Stimulated activated CD8-positive, alpha-beta memory T cell treated with anti-CD3 and anti-CD28 coated beads, Interleukin-2, amount 100 ng/mL, for 48 hours (primary cell): ENCODE measurements at places on chromosomes 6 and 20.

DNA sequence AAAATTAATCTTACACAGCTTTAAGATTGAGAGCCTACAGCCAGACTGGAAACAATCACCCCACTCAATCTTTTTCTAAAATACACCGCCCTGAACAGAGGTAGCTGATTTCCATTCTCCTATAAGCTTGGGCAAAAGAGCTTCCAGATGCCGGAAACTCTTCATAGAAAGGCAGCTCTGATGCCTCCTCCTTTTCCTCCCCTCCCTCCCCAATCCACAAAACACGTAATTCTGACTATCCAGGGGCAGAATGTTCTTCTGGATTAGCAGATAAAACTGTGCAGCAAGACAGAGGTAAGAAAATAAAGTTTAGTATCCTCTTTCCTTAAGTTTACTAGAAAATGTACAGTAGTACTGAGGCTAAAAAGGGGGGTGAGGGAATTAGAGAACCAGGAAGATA, 15.8 kb downstream of the ADNP start:
- DNase-seq, result no peak

- DNase-seq, result no peak
Observed at GRCh38 chr20:54078296-54078984, 8.0 kb upstream of the BCAS1 start.

- DNase-seq, result no peak
Observed at GRCh38 chr6:89974834-89975233, 80.6 kb downstream of the GJA10 start.

GRCh38 chr20:1474817-1475603, 8.4 kb upstream of the NSFL1C start:
- no peak for DNase-seq

DNA sequence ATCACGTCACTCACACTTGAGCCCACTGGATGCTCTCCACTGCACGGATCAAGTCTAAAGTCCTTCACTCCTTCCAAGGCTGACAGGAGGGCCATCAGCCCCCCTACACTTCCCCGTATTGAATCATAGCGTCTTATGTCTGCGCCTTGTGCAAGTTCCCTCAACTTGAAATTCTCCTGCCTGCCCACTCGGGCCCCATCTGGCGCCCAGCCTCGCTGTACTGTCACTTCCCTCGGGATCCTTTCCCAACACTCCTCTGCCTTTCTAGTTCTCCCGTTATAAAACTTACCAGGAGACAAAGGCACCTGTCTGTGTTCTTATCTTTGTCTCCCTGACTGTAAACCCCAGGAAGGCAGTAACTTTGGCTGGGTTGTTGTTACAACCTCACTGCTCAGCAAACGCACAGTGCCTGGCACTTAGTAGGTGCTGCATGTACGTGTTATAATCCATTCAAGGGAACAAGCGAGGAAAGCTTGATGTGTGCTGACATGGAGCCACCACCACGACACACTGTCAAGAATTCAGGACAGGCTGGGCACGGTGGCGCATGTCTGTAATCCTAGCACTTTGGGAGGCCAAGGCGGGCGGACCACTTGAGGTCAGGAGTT, 33.8 kb upstream of the ZFAND3 start:
- no peak for DNase-seq

GRCh38 chr20:10603378-10603777, 70.4 kb downstream of the JAG1 start:
- DNase-seq, result no peak

- DNase-seq, result no peak
Observed at GRCh38 chr6:3449750-3450305, 7.0 kb downstream of the SLC22A23 start.

DNA sequence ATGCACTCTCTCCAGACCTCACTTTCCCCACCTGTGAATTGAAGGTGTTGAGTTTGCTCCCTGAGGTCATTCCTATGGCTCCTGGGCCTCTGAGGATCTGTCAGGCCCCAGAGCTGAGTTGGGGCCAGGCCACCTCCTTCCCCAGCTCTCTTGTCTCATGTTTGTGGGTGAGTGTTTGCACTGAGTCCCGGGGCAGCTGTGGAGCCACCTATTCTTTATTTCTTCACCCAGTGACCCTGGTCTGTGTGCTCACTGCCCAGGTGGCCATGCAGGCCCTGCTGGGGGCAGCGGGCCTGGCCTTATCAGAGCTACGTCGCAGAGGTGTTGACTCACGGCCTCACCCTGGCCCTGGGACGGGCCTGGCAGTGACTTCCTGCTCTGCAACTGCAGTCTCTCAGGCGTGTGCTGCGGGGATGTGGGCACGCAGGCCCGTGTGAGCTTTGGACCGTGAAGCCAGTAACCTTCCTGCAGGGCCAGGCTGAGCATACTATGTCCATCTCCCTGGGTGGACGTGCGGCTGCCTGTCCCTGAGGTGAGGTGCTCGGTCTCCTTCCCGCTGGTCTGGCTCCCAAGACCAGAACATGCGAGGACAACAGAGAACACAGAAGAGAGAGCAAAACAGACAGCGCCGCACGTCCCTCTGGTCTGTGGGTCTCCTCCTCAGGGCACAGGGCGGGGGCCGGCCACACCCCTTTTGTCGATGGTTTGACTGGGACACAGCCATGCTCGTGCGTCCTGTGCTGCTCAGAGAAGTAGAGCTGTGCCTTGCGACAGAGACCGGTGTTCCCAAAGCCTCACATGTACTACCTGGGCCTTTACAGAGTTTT, 12.1 kb downstream of the TMEM181 start:
- no peak for DNase-seq

- DNase-seq, result no peak
Observed at GRCh38 chr6:109238396-109238795, 143.1 kb downstream of the CEP57L1 start.

DNA sequence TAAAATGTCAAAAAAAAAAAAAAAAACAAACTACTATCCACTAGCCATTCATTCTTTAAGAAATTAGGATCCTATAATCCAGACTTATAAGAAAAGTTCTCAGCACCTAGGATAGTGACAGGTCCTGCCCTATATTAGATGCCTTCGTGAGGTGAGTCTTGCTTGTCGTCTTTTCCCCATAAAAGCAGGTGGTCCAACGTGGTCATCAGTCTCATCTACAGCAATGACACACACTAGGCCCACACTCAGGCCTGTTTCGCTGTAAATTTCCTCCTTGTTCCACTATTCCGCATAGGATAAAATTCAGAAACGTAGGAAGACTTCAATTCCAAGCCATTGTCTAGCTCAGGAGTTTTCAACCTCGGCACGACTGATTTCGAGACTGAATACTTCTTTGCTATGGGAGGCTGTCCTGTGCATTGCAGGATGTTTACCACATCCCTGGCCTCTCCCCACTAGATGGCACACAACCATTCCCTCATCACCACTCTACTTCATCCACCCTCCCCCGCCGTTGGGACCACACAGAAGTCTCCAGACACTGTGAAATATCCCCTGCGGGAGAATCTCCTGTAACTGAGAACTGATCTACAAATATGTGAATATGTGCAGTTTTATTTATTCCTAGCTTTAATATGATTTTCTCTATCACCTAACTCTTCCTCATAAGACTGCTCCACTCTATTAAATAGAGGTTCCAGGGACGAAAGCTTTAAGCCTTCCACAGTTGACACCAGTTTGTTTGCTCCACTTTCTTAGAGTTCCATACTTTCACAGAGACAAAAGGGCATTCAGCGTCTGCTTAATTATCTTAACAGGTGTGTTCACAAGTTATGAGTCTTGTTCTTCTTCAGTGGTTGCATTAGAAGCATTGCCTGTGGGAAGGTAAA, 346.3 kb downstream of the BMP2 start:
- DNase-seq, result no peak

DNA sequence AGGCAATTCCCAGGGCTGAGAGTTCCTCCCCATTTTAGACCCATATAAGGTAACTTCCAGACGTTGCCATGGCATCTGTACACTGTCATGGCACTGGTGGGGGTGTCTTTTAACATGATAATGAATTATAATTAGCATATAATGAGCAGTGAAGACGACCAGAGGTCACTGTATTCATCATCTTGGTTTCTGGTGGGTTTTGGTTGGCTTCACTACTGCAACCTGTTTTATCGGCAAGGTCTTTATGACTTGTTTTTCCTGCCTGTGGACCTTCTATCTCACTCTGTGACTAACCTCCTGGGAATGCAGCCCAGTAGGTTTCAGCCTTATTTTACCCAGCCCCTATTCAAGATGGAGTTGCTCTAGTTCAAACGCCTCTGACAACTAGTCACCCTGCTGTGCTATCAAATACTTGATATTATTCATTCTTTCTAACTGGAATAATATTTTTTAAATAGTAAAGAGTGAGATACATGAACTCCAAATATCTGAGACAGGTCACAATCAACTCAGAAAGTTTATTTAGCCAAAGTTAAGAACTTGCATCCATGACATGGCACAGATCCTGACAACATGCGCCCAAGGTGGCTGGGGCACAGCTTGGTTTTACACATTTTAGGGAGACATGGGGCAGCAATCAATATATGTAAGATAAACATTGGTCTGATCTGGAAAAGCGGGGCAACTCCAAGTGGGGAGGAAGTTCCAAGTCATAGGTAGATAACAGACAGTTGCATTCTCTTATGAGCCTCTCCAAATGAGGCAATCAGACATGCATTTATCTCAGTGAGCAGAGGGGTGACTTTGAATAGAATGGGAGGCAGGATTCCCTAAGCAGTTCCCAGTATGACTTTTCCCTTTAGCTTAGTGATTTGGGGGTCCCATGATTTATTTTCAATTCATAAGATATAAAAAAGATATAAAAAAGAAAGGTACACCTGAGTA, 1.2 kb upstream of the UFL1 start:
- DNase-seq, result no peak

GRCh38 chr20:36441416-36441815, 99.9 kb upstream of the MYL9 start:
- no peak for DNase-seq

GRCh38 chr6:88119769-88120168, 46.4 kb downstream of the CNR1 start:
- DNase-seq, result no peak

DNA sequence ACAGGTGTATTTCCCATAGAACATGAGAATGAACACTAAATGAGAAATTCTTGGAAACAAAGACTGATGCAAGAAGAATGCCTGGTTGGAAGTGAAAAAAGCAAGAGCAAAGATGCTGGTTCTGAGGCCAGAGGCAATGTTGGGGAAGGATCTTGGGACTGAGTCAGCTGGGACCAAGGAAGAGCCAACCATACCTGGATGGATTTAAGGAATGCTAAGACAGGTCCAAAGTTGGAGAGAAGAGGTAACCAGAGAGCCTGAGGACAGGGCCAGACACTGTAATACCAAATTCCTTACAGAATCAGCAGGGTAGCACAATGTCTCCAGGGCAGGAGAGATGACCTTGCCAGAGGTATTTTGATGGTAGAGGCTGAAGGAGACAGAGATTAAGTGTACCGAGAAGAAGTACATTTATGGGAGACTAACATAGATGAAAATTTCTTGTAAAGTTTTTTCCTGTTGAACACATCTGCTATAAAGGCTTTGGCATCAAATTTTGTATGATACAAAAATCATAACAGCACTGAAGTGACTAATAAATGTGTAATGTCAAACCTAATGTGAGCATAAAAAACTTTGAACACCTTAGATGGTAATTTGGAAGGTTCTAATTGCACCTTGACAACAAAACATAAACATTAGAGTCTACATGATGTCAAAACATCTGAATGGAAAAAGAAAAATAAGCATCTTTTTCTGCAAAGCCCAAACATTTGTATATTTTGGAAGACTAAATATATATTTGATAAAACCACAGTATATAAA, 221.7 kb upstream of the MARCKS start:
- no peak for DNase-seq

DNA sequence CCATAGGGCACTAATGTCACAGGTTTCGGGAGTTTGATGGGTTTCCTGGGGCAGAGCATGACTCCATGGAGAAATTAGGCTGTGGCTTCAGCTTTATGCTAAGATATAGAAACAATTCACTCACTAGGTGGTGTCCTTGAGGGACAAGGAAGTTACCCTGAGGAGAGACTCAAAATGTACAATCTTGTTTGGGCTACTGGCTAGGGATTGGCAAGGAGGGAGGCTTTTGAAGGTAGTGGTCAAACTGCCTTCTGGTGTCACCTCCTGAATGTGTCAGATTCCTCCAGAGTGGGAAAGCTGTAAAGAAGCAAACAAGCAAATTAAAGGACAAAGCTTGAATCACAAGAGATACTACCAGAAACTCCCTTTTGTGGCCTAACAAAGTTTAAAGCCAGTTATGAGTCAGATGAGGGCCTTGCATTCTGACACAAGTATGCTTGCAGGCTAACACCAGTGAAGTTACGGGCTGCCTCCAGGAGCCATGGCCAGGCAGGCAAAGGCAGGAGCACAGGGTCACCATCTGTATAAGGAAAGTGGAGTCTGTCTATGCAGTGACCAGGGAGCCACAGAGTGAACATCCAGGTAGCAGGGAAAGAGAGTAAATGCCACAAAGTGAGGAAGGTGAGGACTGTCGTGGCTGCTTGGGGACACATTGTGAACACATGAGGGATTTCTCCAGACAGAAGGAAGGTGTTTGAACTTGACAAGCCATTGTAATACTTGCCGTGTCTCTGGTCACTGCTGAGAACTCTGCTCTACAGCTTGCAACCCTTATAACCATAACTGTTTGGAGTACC, 107.7 kb upstream of the DTNBP1 start:
- DNase-seq, result no peak

- no peak for DNase-seq
Observed at GRCh38 chr6:87724983-87725811, 23.2 kb upstream of the AKIRIN2 start.

GRCh38 chr6:92196325-92196724, 1223.0 kb downstream of the EPHA7 start:
- no peak for DNase-seq

DNA sequence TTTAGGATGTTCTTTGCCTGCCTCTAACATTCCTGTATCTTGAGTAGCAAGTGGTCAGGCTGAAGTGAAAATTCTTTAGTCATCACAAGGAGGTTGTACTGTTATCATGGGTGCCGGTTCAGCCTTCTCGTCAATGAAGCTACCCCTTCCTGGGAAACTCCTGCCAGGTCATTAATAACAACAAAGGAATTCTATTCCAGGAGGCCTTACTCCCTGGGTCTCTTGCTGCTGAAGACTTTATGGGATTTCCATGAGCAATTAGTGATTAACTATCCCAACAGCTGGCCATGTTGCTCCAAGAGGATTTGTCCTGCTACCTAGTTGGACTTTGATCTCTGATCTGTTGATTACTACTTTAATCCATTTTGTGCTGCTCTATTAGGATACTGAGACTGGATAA, 62.7 kb upstream of the ELOVL5 start:
- DNase-seq, result no peak

DNA sequence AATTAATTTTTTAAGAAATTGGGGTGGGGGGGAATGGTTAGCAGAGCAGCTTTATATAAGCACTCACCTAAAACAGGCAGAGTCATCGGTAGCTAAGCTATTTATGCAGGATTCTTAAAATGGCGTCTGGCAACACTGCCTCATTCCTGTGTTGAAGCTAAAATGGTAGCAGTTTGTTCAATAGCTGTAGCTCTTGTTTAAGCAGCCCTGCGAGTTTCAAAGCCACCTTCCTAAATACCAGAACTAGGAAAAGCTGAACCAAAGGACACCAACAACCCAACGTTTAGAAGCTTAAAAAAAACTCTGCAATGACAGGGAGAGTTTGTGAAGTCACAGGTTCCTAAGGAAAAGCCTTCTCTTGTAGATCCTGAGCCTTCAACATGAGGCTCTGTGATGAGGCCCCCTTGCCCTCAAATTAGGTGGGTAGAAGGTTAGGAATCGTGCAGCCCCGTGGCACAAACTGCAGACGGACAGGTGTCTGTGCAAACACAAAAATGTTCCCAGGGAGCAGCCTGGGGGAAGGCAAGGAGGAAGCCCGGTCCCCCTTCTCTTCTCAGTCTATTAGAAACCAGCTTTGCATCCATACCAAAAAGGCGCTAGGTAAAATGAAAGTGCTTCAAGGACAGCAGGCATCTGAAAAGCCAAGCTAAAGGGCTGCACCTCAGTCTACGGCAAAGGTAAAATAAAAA, 4.7 kb downstream of the ZMYND8 start:
- no peak for DNase-seq

- peak; percentile 75 for DNase-seq
Observed at GRCh38 chr20:10433623-10434466, at the start of gene MKKS. TSS of gene MKKS (minus strand) at chr20:10434222. CDS start at chr20:10413514, 20,708 bp downstream.
